Activated CD4-positive, alpha-beta T cell treated with anti-CD3 and anti-CD28 coated beads for 36 hours (primary cell): ENCODE measurements at places on chromosomes 1 and 21. TPM values are rescaled to one million over a fixed set of nuclear protein-coding genes. Genes with fewer than 3 reads are reported as not detected.
A peak's percentile ranks its signal among the peaks of the same experiment; 100 is the strongest.

The CHD5 gene
- total RNA-seq = 0.76 TPM

GRCh38 chr1:199089393-199090122, 450.7 kb downstream of the PTPRC start:
- peak; percentile 57 for DNase-seq

- no peak for DNase-seq
Observed at GRCh38 chr1:229281339-229281926, 10.5 kb downstream of the RAB4A start.

DNA sequence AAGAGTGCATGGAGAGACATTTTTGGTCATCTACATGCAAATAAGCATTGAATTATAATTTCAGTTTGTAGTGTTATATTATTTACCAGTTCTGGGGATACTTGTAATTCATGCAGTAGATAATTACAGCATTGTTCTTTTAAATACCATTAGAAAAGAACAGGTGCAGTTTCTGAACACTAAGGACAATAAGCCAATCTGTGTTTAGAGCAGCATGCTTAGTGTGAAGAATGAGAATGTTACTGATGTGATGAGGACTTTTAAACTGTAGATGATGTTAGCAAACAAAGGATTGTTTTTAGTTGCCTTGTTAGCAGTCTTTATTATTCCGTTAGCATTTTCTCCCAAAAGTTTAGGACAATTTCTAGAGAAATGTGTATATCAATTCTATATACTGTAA, 348.3 kb downstream of the BRINP3 start:
- DNase-seq = no peak

DNA sequence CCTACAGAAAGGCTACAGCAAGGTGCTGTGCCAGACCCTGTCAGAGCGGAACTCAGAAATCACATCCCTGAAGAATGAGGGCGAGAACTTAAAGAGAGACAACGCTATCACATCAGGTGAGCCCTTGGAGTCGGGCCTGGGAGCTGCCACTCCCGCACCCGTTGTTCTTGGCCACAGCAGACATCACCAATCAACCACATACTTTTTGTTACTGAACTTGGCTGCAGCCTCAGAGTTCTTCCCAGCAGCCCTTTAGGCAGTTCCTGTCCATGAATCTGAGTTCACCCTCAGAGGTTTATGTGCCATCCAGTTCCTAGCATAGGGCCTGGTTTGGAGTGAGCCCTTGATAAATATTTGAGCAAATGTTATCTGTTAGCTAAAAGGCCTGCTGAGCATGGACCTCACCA, 61.6 kb downstream of the FHAD1 start:
- no peak for DNase-seq

GRCh38 chr1:225875044-225875815, 7.0 kb downstream of the TMEM63A start:
- DNase-seq = no peak

DNA sequence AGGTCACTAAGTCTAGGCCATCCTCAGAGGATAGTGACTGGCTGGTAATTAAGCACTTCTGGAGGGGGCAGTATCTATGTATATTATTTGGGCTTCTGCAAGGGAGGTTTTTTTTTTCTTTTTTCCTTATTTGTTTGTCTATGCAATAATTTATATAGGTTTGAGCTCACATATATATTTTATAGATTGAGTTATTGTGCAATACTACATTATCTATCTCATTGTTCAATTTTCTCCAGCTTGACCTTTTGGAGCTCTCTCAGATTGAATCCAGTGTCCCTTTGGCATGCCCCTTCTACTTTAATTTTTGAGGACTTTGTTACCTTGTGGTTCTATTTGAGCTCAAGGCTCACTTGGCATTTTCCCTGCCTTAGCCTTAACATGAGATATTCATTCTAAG, 852.1 kb downstream of the KCNT2 start:
- DNase-seq = no peak
